ENCODE measurements at places on chromosomes 3 and 15.

DNA sequence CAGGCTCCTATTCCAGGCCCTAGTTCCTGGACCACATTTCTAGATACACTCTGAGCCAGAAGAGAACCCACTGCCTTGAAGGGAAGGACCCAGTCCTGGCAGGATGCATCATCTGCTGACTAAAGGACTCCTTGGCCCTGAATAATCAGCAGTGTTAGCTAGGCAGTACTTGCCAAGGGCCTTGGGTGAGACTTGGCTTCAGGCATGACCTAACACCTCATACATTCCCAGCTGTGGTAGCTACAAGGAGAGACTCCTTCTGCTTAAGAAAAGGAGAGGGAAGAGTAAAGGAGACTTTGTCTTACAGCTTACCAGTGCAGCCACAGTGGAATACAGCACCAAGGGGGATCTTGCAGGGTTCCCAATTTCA, 26.4 kb downstream of the PEAK1 start:
- no peak for DNase-seq

GRCh38 chr3:48088056-48088748, 72.0 kb upstream of the MAP4 start:
- DNase-seq = no peak

- no peak for DNase-seq
Measured at GRCh38 chr3:188220988-188221818, 67.2 kb downstream of the LPP start.

- no peak for DNase-seq
Measured at GRCh38 chr15:60580073-60580472, 101.1 kb upstream of the ICE2 start.

DNA sequence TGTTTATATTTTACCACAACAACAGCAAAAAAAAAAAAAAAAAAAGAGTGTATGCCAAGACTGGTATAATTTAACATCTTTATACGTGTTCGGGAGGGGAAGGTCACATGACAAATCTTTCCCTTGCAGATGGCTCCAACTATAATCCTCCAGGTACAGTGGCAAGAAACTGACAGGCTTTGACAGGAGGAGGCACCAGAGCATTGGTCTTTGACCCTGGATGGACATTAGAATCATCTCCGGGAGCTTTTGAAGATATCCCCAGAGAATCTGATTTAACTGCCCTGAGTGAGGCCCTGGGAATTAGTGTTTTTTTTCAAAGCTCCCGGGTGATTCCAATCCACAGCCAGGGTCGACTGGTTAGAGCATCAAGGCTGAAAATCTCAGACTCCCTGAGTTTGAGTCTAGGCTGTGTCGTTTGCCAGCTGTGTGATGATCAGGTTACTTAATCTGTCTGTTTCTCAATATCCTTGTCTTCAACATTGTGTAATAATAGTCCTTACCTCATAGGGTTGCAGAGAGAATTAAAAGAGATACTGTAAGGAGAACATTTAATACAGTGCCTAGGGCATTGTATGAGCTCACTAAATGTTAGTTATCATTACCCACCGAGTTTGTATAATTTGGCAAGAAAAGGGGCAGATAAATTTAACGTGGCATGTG, 8.9 kb upstream of the SEMA5B start:
- no peak for DNase-seq

GRCh38 chr15:73275862-73276261, 92.9 kb downstream of the HCN4 start:
- no peak for DNase-seq

GRCh38 chr3:174125267-174125824, 727.8 kb downstream of the NLGN1 start:
- DNase-seq = peak; percentile 25

- no peak for DNase-seq
Measured at GRCh38 chr15:85961821-85962220, 117.8 kb upstream of the AGBL1 start.

GRCh38 chr15:83854950-83855707, 201.2 kb downstream of the ADAMTSL3 start:
- DNase-seq = no peak

DNA sequence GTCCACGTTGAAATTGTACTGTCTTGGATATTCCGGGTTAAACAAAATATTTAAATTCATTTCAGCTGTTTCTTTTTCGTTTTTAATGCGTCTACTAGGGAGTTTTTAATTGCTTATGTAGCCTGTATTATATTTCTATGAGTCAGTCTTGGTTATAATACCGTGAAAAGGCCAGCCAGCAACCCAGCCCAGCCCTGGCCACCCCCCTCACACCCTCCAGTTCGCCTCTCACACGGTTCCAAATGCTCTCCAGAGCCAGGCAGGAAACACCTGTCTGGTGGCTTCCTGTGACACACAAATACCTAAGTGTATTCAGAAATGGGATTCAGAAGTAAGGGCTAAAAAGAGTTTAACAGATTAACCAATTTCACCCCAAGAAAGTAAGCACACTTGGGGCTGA, 4.4 kb downstream of the SH3BP5 start:
- no peak for DNase-seq

- DNase-seq = no peak
Measured at GRCh38 chr3:123156276-123156995, 45.3 kb upstream of the SEC22A start.

GRCh38 chr3:105905328-105905727, 36.5 kb upstream of the CBLB start:
- no peak for DNase-seq

DNA sequence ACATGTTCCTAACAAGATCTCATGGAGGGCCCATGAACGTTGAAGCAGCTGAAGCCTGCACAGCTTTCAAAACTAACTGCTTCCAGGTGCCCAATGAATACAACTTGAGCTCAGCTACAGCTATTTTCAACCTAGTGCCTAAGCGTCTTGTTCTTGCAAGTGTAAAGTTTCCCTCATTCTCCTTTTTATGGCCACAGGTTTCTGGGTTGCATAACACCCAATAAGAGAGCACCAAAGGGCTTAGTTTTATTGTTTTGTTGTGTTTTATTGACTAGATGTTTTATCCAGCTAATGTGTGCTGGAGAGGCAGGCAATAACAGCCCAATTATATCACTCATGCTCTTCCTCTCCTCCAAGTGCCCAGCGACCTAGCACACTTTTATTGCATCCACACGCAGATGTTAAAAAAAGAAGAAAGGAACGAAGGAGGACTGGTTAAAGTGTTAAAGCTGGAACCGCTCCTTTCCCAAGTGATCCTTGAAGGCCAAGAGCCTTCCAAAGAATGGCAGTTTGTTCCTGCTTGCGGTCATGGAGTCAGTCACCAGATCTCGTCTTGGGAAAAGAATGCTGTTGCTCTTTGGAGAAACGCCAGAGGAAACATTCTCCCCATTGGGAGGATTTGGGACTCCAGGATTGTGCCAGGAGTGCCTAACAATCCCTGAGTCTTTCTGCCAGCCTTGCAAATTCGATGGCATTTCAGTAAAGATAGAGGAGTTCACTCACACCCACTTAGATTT, 156.9 kb downstream of the MEX3B start:
- DNase-seq = no peak

GRCh38 chr3:87833039-87833377, 225.8 kb downstream of the CGGBP1 start:
- no peak for DNase-seq

DNA sequence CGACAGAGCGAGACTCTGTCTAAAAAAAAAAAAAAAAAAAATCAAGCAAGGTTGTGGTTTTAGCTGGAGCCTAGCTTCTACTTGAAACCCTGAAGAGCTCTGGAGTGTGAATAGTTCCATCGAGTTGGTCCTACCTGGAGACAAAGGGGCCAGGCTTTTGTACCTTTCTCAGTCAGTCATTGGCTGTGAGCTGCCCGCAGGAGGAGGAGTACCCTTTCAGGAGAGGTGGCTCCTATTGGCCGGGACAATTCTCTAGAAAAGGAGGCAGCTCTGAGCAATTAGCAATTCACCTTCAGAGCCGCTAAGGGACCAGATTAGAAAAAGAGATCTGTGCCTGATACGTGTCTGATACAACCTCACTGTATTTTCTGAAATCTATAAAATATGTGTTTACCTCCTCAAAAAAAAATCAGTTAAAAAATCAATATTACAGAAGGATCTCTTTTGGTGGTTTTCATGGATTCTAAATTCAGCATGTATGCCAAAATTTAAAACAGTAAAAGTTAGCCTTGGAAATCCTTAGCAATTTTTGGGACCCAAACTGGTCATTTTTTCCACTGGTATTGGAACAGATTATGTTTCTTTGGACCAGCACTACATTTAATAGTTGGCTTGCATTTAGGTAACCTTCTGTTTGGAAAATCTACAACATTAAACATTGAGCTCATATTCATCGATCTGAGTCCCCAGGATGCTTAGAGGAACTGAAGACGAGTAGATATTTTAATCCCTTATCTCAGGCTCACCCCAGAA, 29.7 kb upstream of the PDCD6IP start:
- DNase-seq = no peak

- DNase-seq = peak; percentile 60
Measured at GRCh38 chr15:74723754-74724334, 1.5 kb downstream of the CYP1A1 start.

- no peak for DNase-seq
Measured at GRCh38 chr15:74171965-74172541, 1.5 kb upstream of the ISLR start.

- DNase-seq = no peak
Measured at GRCh38 chr15:74502301-74502700, 38.7 kb upstream of the ARID3B start.

DNA sequence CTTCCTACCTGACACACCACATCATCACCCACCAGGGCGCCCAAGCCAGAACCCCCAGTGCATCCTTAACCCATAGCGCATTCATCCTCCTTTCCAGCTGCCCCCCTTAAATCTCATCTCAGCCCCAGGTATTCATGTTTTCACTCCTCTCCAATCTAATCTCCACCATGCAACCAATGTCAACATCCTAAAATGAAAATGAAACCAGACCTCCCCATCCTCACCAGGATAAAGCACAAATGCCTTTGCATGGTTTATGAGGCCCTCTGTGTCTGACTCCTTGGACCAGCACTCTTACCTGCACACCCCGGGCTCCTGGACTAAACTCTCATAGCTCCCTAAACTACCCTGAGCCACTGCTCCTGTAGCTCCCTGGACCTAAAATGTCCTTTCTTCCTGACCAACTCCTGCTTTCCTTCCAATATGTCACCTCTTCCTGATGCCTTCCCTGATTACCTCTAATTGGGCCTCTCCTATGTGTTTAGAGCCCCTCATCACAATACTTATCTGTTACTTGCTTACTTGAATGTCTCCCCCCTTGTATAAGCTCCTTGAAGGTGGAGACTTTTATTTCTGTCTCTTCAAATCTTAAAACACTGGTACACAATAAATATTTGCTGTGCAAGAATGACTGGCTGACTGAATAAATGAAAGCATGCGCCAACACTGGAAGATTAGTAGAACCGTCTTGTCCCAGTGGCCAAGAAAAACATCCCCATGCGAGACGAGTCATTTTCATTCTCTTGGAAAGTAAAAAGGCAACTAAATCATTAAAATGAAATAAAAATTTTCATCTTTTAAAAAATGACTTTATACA, 142.5 kb downstream of the XXYLT1 start:
- DNase-seq = no peak

- no peak for DNase-seq
Measured at GRCh38 chr3:62229211-62229610, 144.1 kb downstream of the FEZF2 start.

DNA sequence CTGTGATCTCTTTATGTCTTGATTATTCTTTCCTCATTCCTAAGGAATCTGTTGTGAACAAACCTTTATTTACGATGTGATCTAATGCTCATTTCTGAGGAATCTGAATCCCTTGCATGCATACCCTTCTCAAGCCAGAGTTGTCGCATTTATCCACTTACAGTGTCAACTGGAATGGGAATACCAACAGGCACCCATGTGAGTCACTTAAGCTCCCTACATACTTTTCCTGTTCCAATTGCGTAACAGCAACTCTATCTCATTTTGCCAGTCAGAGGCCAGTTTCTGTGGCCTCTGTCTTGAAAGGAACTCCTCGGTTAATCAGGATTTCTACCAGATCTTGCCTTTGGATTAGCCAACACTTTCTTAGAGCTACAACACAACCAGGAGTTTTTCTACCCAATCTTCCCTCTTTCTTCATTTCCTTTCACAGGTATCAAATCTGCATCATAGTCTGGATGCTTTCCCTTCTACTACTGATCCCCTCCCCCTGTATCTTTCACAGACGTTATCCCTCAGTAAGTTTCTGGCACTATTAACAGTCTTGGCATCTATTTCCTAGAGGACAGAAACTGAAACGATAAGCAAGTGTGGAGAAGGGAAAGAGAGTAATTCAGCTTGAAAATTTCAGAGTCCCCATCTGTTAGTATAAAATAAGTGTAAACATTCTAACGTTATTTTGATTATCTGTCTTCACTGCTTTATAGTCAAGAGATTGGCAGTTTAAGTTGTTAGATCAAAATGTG, 66.8 kb upstream of the BCHE start:
- DNase-seq = no peak

DNA sequence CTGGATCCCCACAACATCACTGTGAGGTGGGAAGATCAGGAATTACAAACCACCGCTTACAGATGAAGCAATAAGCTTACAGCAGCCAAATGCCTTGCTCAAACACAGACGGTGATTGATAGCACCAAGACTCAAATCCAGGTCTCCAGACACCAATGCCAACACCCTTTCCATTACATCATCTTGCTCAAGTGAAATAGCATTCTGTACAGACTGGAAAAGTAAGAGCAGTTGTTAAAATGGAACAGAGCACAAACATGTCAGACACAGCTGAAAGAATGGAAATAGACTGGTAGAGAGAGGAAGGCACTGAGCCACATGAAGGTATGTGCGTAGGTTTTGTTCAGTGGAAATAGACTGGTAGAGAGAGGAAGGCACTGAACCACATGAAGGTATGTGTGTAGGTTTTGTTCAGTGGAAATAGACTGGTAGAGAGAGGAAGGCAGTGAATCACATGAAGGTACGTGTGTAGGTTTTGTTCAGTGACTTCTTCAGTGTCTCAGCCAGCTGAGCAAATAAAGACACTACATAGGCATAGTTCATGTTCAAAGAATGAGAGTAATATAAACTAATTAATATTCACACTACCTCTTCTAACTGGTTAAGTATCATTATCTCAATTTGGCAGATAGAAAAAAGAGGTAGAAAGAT, 15.6 kb downstream of the CLDN1 start:
- DNase-seq = no peak

DNA sequence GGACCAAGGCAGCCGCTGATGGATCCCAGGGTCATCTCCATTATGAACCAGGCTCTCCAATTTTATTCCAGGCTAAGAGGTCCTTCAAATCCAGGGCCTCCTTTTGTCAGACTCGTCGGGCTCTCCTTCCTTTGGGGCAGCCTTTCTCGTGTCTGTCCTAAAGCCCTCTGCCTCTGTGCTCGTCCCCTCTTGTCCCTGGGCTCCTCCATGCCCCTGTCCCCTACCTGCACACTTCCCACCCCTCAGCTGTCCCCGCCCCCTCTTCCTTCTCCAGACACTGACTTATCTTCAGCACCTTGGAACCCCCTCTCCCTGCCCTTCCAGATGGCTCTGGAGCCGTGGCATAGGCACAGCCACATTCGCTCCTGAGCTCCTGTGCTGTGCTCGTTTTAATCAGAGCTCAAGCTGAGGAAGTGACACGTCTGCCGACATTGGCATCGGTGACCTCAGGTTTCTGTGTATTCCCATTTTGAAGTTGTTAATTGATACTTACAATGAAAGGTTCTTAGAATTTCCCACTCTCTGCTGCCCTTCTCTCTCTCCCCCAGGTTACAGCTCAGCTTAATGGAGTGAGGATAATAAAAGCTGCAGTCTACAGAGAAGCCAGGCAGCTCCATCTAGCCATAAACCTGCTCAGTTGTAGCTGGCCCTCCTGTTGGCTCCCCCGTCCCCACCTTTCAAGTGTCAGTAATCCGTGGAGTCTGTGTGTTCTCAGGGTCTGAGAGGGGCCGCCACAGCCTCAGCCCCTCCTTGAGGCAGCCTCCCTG, 51.1 kb upstream of the SEC22A start:
- DNase-seq = no peak

GRCh38 chr15:62545467-62546227, 380.6 kb upstream of the C2CD4B start:
- DNase-seq = no peak
